ENCODE measurements at places on chromosomes 7 and 10.

- DNase-seq = peak; percentile 46
Measured at GRCh38 chr10:124612611-124613498, 131.3 kb downstream of the FAM53B start.

DNA sequence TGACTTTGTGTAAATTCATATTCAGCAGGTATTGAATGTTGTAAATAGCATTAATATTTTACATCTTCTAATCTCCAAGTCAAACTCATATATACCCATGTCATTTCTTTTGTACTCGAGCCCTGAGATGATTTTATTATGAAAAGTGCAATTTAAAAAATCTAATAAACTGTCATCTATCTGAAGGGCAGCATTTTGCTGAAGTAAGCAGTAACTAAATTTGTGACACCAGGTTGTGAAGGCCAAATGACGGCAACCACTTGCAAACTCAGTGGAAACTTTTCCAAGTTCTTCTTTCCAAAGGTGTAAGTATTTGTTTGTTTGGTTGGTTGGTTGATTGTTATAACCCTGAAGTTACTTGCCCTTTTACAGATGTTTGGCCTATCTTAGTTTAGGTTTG is 188.3 kb downstream of the GPR37 start:
- no peak for DNase-seq

- DNase-seq = no peak
Measured at GRCh38 chr7:106252568-106252967, 32.2 kb downstream of the NAMPT start.

DNA sequence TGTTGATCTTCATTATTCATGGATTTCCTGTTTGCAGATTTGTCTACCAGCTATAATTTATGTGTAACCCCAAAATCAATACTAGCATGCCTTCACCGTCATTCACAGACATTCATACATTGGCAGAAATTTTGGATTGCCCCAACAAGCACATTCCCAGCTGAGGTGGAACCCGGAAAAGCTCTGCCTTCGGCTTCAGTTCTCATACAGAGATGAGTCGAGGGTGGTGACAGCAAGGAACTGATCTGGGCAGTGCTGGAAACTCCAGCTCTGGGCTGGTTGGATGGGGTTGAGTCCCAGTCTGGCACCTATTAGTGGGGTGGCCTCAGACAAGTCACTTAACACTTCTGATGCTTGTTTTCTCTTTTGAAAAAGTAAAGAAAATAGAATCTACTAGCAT is 267.5 kb downstream of the SNX13 start:
- DNase-seq = peak; percentile 85

GRCh38 chr10:133195611-133196010 is 34.4 kb upstream of the UTF1 start:
- DNase-seq = no peak

- DNase-seq = no peak
Measured at GRCh38 chr7:139060695-139061237, 24.9 kb upstream of the ZC3HAV1L start.

DNA sequence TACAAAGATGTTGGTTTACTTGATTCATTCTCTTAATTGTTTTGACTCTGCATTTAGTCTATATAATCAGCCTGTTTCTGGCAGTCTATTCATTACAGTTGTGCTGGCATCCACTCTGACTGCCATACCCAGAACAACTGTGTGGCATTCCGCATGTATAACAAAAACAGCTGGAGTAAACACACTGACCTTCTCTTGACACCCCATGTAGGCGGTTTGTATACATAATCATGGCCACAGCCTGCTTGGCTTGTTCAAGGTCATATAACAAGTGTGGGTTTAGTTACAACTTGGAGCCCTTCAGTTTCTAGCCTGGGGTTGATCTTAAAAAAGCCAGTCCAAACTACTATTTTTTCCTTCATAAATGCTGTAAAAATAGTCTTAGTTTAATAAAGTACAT is 70.9 kb downstream of the MBL2 start:
- no peak for DNase-seq

DNA sequence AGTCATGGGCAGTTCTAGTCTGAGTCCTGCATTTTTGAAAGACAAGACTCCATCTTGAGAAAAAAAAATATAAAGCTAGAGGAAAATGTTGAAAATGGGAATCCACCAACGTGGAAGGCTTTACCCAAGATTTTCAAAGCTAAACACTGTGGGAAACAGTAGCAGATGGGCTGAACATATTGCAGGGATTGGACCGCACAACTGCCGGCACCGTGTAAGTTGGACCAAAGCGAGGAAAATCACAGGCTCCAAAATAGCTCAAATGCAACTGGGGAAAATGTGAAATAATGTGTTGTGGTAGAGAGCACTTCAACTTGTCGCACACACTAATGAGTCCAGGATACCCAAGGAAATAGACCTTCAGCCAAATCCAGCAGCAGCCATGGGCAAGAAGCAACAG is 26.4 kb upstream of the ADRB1 start:
- DNase-seq = no peak

GRCh38 chr7:7438851-7439250 is 96.8 kb downstream of the COL28A1 start:
- no peak for DNase-seq

DNA sequence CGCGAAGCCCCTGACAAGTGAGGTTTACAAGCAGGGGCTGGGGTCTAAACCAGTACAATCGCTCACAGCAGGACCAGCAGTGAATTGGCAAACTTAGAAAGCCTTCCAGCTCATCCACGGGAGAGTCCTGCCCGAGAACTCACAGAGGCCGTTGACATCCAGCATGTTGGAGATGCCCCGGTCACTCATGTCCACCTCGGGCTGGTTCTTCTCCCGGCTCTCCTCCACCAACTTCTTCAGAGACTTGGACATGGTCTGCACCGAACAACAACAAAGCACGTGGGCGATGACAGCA is 447 bp downstream of the RSU1 start:
- DNase-seq = no peak

- DNase-seq = peak; percentile 52
Measured at GRCh38 chr10:2839081-2839725, 228.1 kb upstream of the PFKP start.

GRCh38 chr10:77529050-77529576 is 108.5 kb downstream of the KCNMA1 start:
- no peak for DNase-seq

DNA sequence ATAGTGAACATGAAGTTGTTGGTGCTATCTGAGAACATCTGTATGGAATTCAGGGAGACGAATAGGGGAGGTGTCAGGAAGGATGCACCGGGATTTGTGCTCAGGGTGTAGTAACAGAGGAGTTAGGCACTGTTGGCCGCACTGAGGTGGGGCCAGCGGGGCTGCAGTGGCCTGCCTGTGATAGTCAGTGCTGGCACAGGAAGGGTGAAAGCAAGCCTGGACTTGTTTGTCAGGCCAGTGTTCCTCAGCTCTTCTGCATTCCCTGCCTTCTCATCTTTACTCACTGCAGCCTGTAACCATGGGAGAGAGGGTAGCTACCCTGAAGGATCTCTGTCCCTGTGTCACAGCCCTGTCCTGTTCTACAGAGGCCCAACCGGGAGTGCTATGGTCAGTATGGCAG is 81.3 kb downstream of the SH2D4B start:
- DNase-seq = no peak

GRCh38 chr7:110940756-110941155 is 150.2 kb upstream of the LRRN3 start:
- DNase-seq = no peak

DNA sequence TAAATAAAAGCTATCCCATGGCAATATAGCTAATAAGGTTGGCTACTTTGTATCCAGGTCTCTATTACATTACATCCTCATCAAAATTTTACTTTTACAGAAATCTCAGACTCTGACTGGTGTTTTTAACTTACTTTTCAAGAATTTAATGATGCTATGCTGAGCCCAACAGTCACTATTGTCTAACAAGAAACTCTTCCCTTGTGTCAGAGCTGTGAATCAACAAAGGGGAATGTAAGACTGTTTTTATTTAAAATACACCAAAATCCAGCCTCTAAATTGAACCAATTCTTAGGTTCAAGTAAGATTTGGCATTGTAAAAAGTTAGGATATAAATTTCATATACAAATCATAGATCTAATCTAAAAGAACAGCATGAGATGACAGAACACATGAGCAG is 7.0 kb downstream of the RTKN2 start:
- DNase-seq = no peak

DNA sequence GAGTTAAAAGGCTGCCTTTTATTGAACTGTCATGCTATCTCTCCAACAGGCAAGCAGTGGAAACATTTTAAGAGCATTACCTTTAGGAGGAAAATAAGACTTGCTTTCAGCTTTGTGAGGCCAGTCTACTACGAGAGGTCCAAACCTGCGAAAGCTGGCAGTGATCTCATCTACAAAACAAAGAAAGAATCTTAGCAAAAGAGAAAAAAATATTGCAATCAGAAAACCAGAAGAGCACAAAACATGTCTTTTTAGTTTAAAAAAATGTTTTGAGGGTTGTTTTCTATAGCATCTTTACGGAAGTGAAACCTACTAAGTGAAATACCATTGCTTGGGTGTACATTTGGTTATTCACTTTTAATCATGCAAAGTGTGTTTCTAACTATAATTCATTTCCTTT is 147.9 kb downstream of the CPEB3 start:
- DNase-seq = no peak

GRCh38 chr10:33082373-33082895 is 124.4 kb upstream of the ITGB1 start:
- no peak for DNase-seq

DNA sequence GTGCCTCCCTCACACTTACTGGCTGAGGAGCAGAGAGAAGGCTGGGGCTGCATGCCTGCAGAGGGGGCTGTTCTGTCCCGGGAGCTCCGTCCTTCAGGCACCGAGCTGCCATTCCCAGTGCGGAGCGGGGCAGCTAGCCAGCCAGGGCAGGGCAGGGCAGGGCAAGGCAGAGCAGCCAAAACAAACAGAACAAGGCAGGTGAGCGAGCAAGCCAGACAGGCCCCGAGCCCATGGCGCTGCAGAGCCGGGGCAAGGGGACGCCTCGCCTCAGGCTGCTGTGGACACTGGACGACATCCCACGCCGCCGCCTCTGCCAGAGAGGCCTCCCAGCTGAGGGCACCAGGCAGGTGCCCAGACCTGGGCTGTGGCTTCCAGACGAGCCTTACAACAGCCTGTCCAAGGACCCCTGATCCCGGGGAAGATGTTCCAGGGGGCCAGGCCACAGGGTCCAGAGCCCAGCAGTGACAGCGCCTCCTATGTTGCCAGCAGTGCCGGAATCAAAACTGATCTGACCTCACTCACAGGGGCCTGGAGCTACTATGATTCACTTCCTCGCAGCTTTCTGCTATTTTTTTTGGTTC is 8.2 kb upstream of the NDST2 start:
- DNase-seq = peak; percentile 48

- DNase-seq = no peak
Measured at GRCh38 chr7:47451851-47452205, 130.1 kb downstream of the TNS3 start.

DNA sequence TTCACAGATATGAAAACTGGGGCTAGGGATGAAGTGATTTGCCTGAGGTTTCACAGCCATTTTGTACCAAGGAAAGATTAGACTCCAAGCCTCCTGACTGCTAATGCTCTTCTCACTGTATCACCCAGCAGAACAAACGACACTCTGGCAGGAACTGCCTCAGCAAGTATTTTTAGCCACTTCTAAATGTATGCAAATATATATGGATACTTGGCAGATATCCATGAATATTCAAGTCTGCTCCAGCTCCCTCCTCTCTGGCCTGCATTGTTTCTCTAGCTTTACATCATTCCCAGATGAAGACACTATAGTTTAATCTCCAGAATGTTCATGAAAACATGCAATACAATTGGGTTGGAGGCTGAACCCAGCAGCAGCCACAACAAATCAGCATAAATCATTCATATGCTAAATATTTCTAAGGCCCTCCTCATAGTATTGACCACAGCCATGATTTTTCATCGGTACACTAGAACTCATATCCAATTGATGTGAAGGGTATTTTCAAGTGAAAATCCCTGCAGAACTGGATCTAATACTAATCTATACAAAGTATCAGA is 65.5 kb downstream of the HPSE2 start:
- no peak for DNase-seq

DNA sequence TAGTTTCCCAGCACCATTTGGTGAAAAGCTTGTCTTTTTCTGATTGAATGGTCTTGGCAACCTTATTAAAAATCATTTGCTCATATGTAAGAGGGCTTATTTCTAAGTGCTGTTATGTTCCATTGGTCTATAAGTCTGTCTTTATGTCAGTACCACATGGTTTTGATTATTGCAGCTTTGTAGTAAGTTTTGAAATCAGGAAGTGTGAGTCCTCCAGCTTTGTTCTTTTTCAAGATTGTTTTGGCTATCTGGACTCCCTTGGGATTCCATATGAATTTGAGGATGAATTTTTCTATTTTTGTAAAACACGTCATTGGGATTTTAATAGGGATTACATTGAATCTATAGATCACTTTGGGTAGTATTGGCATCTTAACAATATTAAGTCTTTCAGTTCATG is 5.4 kb downstream of the KIF11 start:
- DNase-seq = no peak

GRCh38 chr10:80136134-80136571 is 3.6 kb downstream of the PLAC9 start:
- no peak for DNase-seq

- DNase-seq = no peak
Measured at GRCh38 chr7:117113871-117114270, 160.6 kb downstream of the ST7 start.

DNA sequence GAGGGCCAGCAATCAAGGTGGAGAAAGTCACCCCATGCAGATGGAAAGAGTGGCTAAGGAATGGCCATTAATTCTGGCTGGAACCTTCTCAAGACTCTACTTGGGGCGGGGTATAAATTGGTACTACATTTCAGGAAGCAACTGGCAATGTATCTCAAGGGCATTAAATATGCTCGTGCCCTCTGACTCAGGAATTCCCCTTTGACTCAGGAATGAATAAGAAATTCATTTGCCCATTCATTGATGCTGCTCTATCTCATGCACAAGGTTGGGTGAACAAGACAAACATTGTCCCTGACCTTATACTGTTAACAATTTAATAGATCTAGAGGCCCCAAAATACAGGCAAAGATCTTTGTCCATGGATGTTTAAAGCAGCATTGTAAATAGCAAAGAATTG is 188.1 kb downstream of the MYOF start:
- no peak for DNase-seq

- no peak for DNase-seq
Measured at GRCh38 chr10:110444004-110444337, 53.7 kb upstream of the DUSP5 start.

DNA sequence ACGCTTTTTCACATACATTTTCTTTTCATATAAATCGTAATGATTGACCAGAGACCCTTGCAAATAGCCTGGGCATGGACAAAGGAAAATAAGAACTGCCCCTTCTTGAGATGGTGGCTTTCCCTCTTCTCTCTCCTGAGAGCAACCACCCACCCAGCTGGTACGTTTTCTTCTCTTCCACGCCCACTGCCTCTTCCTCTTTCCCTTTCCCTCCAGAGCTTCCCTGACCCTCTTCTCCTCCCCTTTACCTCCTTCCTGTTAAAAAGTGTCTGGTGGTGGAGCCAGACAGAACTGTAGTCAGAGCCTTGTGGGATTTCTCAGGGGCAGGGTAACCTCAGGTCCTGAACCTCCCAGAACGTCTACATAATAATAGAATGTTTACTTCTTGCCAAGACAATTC is 23.2 kb downstream of the GPR141 start:
- DNase-seq = no peak

GRCh38 chr10:122986335-122986734 is 6.1 kb downstream of the PSTK start:
- DNase-seq = no peak

Measured in Calu3 (cell line).